NCI-H1092 treated with DMSO at 0.1 percent for 48 hours (cell line): ENCODE measurements at places on chromosomes 11 and 22.

GRCh38 chr11:133966172-133966651, 9.4 kb upstream of the IGSF9B start:
- peak; percentile 67 for DNase-seq

- DNase-seq = no peak
Measured at GRCh38 chr11:119530509-119530908, 107.5 kb upstream of the THY1 start.

DNA sequence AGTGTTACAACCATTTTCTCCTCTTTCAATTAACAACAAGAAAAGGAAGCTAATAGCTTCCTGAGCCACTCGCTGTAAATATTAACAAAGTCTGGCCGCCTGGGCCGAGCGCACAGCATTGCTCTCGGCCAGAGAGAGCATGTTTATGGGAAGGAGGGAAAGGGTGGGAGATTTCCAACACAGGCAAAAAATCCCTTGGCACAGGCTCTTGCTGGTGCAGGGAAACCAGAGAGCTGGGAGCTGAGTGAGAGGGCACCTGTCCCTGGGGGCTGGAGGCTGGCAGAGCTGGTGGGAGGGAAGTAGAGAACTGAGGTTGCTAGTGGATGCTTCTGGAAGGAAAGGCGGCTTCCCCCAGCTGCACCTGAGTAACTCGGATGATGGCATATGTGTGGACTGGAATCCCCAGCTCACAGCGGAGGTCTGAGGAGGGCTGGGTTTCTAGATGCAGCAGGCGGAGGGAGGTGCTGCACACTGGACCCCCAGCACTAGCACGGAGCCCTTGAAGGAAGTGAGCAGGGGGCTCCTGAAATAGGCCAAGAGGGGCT, 59.6 kb downstream of the FLRT1 start:
- peak; percentile 95 for DNase-seq

DNA sequence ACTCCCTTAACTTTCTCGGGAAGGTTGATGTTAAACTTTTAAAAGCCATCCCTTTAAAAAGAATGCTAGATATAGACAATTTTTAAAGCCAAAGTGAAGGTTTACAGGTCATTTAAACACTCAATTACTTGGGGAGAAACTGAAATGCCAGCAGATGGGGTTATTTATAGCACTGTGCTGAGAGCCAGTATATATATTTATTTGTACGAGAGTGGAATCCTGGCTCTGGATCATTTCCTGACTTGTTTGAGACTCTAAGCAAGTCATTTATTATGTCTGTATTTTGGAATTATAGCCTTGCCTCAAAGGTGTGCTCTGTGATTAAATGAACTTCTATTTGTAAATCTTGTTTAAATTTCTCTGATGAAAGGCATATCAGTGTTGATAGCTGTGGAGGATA, 6.8 kb upstream of the ZBED5 start:
- no peak for DNase-seq
